ENCODE measurements at places on chromosomes 3 and 15.

DNA sequence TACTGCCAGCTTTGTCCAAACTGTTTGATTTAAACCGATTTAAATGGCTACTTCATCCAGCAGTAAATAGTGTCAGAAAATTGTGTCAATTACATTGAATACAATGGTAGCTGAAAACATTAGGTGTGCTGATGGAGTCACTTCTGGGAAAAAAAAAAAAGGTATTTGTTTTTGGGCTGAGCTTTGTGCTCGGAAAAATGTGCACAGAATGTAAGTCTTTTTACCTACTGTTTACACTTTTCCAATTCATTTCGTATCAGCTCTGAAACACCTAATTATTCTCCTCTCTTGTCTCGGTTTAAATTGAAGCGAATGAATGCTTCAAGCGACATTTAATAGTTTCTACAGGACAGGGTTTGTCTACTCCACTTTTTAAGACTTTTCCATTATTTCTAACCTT lies 1078.4 kb downstream of the ROBO1 start:
- DNase-seq = no peak

DNA sequence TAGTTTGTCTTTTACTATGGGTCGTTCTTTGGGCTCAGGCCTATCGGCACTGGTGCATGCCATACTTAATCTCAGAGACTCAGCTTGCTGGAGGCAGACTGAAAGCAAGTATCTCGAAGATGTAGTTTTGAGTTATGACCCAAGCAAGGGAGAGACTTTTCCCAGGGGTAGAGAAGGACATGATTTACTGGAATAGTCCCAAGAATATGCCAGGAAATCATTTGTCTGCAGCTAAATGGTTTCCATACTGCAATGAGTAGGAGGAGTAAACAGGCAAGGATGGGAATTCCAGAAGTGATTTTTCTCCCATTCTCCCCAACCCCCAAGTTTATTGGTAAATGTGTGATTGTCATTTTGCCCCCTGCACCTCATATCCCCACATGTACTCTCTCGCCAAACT lies 35.4 kb upstream of the LACTB start:
- no peak for DNase-seq

DNA sequence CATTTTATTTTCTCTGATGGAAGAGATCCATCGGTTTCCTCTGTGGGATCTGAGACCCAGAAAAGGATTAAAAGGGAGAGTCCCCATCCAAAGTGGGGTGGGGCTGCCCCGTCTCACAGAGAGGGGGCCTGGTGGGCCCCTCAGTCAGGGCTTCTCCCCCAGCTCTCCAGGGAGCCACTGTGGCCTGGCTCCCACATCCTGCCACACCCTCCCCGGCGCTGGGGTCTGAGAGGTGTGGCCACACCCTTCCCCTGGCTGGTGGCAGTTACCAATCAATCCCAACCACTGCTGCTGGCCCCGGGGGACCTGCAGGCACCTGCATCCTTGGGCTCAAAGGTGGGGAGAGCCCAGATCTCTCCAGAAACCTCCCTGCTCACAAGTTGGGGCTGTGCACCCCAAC lies 161.8 kb upstream of the IQSEC1 start:
- DNase-seq = no peak

DNA sequence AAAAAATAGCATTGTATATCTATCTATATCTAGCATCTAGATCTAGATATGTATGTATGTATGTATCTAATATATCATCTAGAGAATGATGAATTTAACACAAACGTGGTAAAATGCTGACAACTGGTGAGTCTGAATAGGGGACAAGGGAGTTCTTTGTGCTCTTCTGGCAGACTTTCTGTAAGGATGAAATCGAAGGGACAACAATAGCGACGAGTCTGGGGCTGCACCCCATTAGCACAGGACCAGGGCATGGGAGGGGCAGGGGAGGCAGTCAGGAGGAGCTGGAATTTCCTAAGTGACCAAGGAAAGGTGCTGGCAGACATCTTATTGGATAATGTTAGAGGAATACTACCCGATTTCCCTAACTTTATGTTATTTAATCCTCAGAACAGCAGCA lies 7.9 kb downstream of the CCR1 start:
- DNase-seq = no peak

DNA sequence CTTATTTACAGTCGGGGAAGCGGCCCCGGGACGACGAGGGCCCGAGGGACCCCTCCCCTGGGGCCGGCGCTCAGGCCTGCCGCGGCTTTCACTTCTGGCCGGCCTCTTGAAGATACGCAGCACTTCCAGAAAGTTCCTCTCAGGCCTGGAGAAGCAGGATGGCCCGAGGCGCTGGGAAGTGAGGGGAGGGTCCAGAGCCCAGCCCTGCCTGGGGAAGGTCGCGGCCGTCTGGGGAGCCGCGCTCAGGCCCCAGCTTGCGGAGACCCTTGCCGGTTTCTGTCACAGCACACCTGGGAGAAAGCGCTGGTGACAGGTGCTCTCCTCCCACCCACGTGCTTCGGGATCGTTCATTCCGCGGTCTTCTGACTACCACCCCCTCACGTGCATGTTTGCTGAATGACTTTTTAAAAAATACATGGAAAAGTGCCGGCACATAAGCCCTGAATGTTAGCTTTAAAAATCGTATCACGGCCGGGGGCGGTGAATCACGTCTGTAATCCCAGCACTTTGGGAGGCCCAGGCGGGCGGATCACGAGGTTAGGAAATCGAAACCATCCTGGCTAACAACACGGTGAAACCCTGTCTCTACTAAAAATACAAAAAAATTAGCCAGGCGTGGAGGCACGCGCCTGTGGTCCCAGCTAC lies 727 bp upstream of the TM2D3 start:
- DNase-seq = no peak

DNA sequence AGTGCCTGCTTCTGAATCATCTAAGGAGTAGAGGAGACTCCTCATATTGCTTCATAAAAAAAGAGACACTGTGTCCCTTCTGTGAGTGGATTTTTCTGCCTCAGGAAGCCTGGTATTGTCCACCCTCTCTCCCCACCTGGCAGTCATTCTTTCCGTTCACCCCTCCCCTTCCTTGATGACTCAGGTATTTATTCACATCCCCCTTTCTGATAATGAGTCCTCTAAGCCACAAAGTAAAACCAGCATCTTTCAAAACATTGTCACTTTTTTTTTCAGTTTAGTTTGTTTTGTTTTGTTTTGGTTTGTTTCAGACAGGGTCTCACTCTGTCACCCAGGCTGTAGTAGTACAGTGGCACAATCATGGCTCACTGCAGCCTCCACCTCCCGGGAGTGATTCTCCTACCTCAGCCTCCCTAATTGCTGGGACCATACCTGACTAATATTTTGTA lies 65.2 kb upstream of the UBE2E1 start:
- no peak for DNase-seq

DNA sequence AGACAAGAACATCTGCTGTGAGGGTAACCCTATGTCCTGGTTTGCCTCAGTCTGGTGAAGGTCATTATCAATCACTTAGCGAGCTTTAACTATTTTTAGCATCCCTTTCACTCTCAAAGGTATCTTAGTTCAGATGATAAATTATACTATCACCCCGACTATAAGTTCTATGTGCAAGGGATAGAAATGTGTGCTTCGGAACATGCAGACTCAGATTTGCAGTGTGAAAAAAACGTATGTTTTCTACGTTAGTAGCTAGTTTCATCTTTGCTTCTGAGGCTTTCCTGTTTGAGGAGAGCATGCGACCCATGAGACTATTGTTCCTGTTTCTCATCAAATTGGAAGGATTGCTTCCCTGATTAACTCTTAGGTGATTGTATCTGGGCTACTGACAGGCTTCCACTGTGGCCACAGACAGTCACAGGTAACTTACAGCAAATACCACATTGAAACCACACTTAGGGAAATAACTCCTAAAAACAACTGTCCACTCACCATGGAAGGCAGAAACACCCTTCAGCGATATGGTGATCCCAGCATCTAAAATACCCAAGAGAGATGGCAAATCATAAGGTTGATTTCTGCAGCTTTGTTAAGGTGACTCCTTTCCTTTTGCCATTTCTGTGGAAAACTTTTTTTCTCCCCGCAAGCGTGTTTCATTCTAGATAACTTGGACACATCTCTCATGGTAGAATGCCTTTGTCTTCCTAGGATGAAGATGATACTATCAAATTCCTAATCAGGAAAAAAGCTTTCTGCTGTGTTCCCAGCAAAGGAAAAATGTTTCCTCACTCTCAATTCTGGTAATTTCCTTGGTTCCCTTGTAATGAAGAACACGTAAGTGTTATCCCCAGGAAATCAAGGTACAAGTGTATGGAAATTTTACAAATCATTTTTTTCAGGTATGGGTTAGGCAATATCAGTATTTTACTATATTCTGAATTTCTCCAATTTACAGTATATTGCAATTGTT lies 5.2 kb downstream of the GCSAM start:
- no peak for DNase-seq

DNA sequence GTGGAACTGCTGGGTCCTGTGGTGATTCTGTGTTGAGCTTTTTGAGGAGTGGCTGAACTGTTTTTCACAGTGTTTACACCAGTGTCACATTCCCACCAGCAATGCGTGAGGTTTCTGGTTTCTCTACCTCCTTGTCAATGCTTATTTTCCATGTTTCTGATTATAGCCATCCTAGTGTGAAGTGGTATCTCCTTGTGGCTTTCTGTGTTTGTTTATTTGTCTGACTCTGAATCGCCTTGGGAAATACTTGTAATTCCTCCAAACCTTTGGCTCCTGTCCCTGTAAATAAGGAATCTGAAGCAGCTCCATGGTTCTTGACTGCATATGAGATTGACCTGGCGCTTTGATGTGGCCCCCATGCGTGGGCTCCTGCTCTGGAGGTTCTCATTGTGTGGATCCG lies 20.6 kb downstream of the FAN1 start:
- DNase-seq = no peak

DNA sequence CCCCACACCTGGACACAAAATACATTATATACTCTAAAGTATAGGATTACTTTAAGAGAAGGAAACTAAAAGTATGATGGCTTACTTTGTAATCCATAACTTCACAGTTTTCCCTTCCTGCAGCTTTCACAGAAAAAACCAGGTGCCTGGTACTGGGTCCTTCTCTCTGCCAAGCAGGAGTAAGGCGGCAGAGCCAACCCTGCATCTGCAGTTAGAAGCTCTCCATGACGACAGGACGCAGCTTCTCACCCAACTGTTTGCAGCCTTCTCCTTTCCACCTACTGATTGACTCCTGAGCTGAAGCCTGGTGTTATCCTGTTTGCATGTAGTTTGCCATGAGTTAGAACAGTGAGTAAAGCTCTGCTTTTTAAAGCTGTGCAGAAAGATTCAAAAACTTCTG lies 6.7 kb downstream of the MRAS start:
- DNase-seq = no peak

- DNase-seq = no peak
These were observed 495 bp downstream of the CDC25A start for GRCh38 chr3:48187579-48188265.

GRCh38 chr3:169215461-169216352 lies 447.8 kb downstream of the MECOM start:
- no peak for DNase-seq

DNA sequence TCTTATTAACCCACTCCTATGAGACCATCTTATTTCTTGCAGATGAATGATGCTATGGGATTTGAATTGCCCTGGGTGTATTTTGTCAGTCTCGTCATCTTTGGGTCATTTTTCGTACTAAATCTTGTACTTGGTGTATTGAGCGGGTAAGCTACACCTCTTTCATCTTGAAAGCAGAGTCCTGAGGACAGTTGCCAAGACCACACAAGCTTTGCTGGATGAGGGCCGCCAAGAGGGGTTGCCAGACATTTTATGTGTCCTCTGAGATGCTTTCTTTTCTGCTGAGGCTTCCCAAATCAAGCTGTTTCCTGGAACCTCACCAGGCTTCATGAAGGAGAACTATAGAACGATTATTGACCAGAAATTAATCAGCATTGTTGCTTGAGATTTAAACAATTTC lies 173.2 kb downstream of the CHDH start:
- DNase-seq = no peak

DNA sequence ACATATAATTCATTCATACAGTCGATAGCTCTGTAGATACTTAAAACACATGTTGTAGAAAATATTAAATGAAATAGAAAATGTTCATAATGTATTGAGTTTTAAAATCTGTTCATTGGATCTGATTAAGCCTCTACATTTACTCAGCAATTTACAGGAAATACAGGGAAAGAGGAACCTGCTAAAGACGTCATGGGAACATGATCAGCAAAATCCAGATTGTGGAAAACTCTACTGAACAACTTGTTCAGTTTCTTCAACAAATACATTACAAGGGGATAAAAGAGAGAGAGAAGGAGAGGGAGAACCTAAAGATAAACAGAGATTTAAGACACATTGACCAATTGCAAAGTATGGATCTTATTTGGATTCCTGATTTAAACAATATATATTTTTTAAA lies 46.7 kb downstream of the KLHL6 start:
- DNase-seq = no peak

- peak; percentile 84 for DNase-seq
These were observed 121.8 kb upstream of the CADM2 start for GRCh38 chr3:84836961-84837360.

- DNase-seq = no peak
These were observed 217.8 kb downstream of the SOX2 start for GRCh38 chr3:181929501-181929900.

- no peak for DNase-seq
These were observed 110.6 kb upstream of the DCBLD2 start for GRCh38 chr3:99012051-99012450.

DNA sequence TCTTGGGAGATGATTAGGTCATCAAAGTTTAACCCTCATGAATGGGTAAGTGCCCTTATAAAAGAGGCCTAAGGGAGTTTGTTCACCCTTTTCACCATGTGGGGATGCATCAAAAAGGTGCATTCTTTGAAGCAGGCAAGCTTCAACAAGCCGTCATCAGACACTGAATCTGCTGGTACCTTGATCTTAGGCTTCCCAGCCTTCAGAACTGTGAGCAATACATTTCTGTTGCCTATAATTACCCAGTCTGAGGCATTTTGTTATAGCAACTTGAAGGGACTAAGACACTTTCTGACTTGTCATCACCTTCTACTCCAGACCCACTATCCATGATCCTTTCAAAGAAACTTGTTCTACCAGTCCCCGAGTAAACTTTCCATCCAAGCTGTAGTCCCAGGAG lies 44.6 kb upstream of the LRRC58 start:
- DNase-seq = no peak

DNA sequence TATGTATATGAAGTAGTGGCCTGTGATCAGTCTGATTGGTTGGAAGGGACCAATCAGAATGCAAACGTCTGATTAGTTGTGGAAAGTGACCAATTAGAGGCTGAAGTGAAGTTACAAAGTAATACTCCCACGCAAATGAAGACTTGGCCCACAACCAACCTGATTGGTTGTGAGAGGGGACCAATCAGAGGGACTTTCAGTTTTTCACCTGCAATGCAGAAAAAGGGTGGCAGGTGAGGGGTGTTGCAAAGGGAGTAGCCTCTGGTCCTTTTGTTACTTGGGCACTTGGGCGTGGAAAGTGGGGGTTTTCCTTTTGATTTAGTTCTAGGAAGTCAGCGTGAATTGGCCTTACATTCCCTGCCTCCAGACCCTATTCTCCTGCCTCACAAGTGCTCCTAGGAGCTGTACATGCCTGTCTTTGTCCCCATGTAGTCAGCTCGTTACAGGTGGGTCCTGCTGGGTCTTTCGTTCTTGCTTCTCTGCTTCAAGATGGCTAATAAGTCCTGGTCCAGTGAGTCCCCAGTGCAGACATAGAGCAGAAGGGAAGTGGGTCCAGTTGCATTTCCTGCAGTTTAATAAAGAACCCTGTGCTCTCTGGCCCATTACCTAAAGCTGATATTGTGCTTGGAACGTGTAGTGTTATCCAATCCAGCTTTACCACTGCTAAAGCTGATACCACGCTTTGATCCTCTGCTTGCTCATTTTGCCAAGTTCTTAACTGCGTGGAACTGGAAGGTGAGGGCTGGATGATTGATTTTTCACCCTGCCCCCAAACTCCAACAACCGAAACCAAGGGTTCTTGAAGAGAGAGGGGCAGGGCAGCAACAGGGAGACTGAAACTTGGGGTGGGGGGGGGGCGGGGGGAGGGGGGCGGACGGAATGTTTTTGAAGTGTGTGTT lies 46.0 kb upstream of the CD47 start:
- DNase-seq = no peak
